Fibroblast of villous mesenchyme (primary cell): ENCODE measurements at places on chromosomes 3 and 15. TPM values are rescaled to one million over a fixed set of nuclear protein-coding genes. Genes with fewer than 3 reads are reported as not detected.

- DNase-seq: peak; percentile 59
Observed at GRCh38 chr3:144109944-144110343, 138.3 kb downstream of the DIPK2A start.

- peak; percentile 4 for DNase-seq
Observed at GRCh38 chr3:118818386-118818785, 216.3 kb downstream of the IGSF11 start.

DNA sequence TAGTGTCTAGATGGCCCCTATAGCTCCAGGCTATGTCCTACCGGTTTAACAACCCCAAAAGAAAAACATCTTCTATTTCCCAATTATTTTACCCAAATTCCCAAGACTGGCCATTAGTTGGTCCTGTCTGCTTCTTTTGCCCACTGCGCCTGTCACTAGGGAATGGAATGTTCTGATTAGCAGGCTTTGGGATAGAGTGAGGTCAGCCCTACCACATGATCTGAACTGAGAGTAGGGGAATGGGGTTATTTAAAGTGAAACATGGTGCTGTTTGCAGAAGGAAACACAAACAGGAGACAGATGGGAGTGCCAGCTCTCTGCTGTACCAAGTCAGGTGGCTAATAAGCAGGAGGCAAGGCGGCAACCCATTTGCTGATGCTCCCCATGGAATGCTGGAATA is 635.6 kb upstream of the CFAP20DC start:
- no peak for DNase-seq

FRMD4B gene
- total RNA-seq: under 0.01 TPM in 2 replicates

- DNase-seq: no peak
Observed at GRCh38 chr15:51355096-51355495, 13.6 kb downstream of the GLDN start.

TM4SF4 gene
- under 0.01 TPM in 1 of 2 replicates, not detected in the other for total RNA-seq

DNA sequence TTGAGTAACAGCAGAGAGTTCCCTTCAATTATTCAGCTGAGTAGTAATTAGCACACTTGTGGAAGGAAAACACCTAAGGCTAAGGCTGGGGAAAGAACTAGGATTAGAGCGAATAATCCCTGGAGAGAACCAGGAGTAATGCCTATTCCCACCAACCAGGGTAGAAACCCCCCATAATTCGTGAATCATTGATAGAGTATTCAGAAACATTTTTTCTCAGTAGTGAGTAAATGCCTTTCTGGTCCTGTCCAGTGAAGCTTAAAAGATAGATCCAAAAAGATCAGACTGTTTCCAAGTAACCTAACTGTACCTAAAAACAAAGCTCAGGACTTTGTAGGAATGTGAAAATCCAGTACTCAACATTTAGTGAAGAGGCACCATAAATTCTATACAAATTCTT is 71.2 kb downstream of the DGKG start:
- DNase-seq: no peak

- no peak for DNase-seq
Observed at GRCh38 chr3:5319454-5319853, 131.9 kb downstream of the EDEM1 start.

- DNase-seq: peak; percentile 93
Observed at GRCh38 chr3:15629860-15630597, 28.5 kb downstream of the BTD start.

FGF12 gene
- under 0.01 TPM in 1 of 2 replicates, not detected in the other for total RNA-seq

GRCh38 chr3:30656624-30657141 is 50.3 kb downstream of the TGFBR2 start:
- no peak for DNase-seq

DNA sequence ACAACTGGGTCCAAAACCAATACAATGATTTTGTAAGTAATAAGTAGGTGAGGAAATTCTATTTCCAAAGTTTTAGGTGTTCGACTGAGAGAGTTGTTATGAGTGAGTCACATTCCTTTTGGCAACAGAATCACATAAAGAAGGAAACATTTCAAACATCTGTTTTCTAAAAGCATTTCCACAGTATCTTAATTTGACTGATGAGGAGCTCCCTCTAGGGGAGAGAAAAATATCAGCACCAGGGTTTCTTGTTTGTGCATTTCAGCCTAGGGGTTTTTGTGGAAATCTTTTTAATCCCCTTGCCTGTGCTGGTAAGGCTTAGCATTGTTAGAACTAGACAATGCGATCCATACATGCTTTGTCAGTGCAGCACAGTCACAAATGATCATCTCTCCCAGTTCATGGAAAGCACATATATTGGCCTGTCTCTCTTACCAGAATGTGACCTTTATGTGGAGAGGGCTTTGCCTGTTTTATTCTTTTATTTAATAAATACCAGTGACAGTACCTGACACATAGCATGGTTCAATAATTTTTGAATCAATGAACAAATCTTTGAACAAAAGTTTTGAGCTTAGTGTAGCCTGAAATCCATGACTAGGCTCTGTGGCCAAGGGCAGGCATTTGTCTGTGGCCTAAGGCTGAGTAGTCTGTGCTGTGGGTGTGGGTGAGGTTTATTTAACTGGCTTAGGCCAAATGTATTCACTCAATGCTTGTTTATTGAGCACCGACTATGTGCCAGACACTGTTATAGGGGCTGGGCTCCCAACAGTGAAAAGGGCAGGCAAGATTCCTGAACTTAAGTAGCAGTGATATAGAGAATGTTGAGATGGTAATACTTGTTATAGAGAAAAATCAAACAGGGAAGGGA is 21.1 kb upstream of the IQCF6 start:
- peak; percentile 81 for DNase-seq

DNA sequence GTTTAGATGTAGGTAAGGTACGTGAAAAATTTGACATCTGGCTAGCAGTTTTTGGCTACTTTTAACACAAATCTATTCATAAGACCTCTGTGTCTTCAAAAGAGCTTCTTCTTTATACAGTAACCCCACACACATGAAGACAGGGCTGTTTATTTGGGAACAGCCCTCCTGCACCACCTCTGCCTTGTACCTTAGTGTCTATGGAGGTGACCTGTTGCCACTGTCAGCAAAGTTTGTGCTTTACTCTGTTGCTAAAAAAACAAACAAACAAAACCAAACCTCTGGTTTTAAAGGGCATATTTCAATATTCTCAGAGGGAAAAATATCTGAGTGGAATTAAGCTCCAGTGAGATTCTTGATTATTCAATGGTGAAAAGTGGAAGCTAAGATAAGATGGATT is 122.0 kb downstream of the ARPP21 start:
- DNase-seq: no peak

DNA sequence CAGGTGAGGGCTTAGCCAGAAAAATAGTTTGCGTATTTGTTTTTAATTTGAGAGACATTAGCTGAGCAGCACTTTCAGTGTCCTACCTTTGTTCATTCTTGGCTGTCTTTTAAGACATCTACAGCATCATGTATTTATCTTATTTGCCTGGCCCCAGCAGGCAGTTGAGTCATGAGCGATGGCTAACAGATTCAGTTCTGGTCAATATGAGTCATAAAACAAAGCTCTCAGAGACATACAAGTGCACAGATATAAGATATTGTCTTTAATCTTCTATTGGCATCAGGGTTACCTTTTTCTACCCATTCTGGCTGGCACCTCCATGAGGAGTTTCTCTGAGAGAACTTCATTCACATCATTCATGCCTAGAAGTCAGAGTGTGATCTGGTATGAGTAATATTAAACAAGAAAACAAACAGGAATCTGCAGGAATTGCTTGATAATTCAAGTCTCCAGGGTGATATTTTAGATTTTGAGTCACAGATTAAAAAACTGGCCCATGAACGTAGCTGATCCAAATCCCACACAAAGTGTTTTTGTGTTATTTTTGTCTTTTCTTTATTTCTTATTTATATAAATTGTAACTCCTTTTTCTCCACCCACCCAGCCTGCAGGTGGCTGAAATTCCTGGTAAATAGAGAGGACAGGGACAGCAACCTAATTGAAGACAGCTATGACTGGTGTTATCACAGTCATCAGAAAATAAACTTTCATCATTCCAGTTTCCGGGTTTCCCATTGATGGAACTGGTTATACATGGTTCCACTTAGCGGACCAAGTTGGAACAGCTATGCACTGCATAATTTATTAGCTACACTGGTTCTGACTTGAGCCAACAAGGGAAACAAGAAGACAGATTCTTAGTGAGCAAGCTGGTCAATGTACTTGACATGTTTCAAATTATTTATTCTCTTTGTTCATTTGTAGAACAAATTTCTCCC is 47.3 kb downstream of the PLSCR2 start:
- DNase-seq: peak; percentile 24

DNA sequence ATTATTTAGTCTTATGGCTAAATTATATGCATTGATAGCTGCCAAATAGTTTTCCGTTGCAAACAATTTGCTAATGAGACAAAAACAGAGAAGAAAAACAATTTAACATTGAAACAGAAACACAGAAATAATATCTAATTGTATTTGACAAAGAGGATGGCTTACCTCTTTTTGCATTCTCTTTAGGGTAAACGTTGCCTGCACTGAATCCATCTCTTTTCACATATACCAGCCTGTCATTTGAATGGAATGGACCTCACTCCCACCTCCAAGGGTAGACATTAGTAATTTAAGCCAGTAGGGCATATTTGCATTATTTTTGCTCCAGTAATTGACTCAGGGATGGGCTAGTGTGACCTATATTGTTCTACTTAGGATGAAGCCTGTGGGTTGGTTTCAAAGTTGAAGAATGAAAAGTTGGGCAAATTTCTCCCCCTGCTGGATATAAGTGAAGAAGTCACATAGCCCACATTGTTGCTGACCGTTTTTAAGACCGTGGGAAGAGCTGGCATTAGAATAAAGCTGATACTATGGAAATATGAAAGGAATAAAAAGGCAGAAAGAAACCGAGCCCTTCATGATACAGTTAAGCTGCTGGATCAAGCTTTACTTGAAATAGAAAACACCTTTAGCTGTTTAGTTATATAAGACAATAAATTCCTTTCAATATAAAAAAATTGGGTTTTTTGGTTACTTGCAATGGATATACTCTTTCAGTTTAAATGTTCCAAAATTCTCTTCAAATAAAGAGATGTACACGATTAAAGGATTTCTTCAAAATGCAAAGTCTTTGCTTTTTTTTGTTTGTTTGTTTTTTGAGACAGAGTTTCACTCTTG is 26.9 kb downstream of the PIERCE2 start:
- peak; percentile 73 for DNase-seq

CDCP1 gene
- total RNA-seq: 10.4 and 20.6 TPM in 2 replicates

- DNase-seq: peak; percentile 7
Observed at GRCh38 chr3:174431717-174432116, 427.4 kb upstream of the NAALADL2 start.

GRCh38 chr3:97979610-97980009 is 7.4 kb upstream of the RIOX2 start:
- DNase-seq: no peak

- no peak for DNase-seq
Observed at GRCh38 chr15:35182841-35183479, 97.9 kb upstream of the NANOGP8 start.

HEXA gene
- total RNA-seq: 44.9 and 61.5 TPM in 2 replicates

GRCh38 chr3:127763816-127764215 is 58.5 kb downstream of the MGLL start:
- DNase-seq: no peak

CACNA1D gene
- total RNA-seq: under 0.01 TPM in 1 of 2 replicates, not detected in the other

NRROS gene
- total RNA-seq: under 0.01 and 0.32 TPM in 2 replicates

DNA sequence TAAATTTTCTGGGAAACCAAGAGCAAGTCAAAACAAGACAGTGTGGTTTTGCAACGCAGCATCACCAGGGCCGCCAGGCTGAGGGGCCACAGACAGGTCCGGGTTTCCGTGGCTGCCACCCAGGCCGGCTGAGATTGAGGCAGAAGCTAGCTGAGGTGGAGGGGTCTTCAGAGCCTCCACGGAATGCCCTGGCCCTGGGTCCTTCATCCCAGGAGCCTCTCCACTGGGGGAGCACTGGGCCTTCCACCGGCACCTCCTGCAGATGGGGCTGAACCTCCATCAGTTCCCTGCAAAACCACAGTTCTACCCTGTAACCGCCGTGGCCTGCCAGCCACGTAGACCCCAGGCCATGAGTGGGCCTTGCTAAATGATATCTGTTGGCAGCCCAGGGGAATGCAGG is 152.7 kb downstream of the CHSY1 start:
- no peak for DNase-seq

- DNase-seq: no peak
Observed at GRCh38 chr3:16839271-16840100, 45.3 kb upstream of the PLCL2 start.

GRCh38 chr3:119700920-119701734 is 1.7 kb upstream of the CFAP91 start:
- DNase-seq: no peak

- no peak for DNase-seq
Observed at GRCh38 chr3:194854659-194855390, 169.1 kb downstream of the FAM43A start.

DNA sequence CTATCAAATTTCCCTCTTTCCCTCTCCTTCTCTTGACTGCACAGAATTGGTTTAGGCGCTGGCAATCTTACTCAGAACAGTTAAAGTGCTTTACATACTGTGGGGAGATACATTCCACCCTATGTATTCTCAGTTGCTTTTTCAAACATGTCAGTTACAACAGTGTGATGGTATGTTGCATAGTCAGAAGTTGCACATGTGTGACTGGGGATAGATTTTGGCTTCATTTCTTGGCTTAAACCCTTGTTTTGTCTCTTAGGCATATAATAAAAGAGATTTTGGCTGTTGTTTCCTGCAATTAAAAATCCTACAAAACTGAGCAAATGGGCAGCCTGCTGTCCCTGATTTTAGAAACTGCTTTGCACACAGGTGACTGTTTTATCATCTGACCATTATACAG is 86.7 kb downstream of the PIK3R4 start:
- no peak for DNase-seq

- DNase-seq: peak; percentile 36
Observed at GRCh38 chr3:122942937-122943827, 84.4 kb downstream of the SEMA5B start.

- DNase-seq: no peak
Observed at GRCh38 chr3:124163689-124164088, 171.8 kb upstream of the ROPN1 start.

DNA sequence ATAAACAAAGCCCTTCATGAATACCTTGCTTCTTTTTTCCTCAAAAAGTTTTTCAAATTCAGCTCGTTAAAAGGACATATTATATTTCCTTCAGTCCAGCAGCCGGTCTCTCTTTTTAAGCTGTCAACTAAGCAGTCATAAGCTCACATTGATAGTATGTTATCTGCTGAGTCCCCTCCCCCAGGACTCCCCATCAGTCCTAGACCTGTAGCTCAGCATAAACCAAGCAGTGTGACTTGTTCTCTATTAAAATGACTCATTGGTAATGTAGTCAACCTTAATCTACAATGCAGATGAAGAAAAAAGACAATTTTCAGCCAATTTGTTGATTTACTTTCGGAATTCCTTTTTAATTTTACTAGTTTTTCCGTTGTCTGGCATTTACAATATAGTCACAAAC is 483.8 kb downstream of the MECOM start:
- no peak for DNase-seq

ITIH1 gene
- not detected in 2 replicates for total RNA-seq

- DNase-seq: no peak
Observed at GRCh38 chr3:63964681-63965485, 52.7 kb upstream of the SCAANT1 start.

DNA sequence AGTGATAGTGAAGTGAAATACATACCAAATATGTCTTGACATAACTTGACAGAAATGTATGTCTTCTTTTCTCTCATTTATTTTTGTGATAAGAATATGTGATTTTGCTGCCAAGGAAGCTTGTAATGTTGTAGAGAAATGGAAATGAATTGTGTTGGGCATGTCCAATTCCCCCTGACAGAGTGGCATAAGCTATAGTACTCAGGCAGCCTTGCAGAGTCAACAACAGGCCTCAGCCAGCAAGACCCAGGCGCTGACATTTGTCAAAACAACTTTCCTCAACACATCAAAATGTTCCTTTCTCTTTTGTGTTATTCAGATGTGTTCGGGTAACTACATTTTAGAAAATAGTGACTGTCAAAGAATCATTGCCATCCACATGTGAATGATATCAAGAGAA is 538.1 kb upstream of the ATP11B start:
- DNase-seq: no peak

- no peak for DNase-seq
Observed at GRCh38 chr3:78820542-78820941, 947.3 kb downstream of the ROBO1 start.
